ENCODE measurements at places on chromosomes 7 and 10.

DNA sequence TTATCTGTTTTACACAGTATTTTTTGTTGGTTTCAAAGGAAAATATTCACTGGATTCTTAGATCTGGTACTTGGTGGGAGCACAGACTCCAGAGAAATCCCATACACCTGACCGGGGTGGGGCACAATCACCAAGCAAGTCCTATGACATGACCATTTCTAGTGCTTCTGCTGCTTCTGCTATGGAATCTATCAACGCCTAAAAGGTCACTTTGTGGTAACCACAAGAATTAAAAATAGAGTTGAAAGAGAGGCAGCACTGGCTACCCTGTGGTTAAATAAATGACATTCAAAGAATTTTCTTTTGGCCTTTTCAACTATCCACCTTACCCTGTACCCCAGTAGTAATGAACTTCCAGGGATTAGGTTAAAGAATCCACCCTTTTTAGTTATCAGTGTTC, 329.9 kb upstream of the VWC2 start:
- no peak for DNase-seq

GRCh38 chr10:58212622-58213021, 55.1 kb downstream of the IPMK start:
- DNase-seq: no peak

- no peak for DNase-seq
Measured at GRCh38 chr7:36668750-36669149, 55.5 kb downstream of the AOAH start.

GRCh38 chr7:1925349-1925748, 255.3 kb downstream of the ELFN1 start:
- no peak for DNase-seq

Measured in activated CD4-positive, alpha-beta T cell treated with anti-CD3 and anti-CD28 coated beads, Interleukin-2, amount 50 U/mL, for 24 hours (primary cell).